ENCODE measurements at places on chromosomes 7 and 10. TPM values are rescaled to one million over a fixed set of nuclear protein-coding genes. Genes with fewer than 3 reads are reported as not detected.
A peak's percentile ranks its signal among the peaks of the same experiment; 100 is the strongest.

HOXA7 gene
- 3.9 TPM for polyA plus RNA-seq

EGFR gene
- polyA plus RNA-seq: 169 TPM

NXPH1 gene
- polyA plus RNA-seq: not detected

TAS2R41 gene
- not detected for polyA plus RNA-seq

RPS24 gene
- polyA plus RNA-seq: 3,275 TPM

RASA4 gene
- polyA plus RNA-seq: 0.31 TPM

HYAL4 gene
- polyA plus RNA-seq: 0.87 TPM

AQP1 gene
- 0.05 TPM for polyA plus RNA-seq

PON1 gene
- polyA plus RNA-seq: not detected

HACD1 gene
- 15.7 TPM for polyA plus RNA-seq

VWDE gene
- polyA plus RNA-seq: 1.5 TPM

GRCh38 chr7:45663965-45664633 lies 89.9 kb downstream of the ADCY1 start:
- no peak for DNase-seq

- no peak for DNase-seq
Measured at GRCh38 chr7:157480371-157481050, 143.7 kb downstream of the DNAJB6 start.

- DNase-seq: no peak
Measured at GRCh38 chr10:7561216-7561893, 105.4 kb downstream of the ITIH5 start.

GRCh38 chr7:99155211-99155610 lies 11.3 kb upstream of the SMURF1 start:
- no peak for DNase-seq

- DNase-seq: no peak
Measured at GRCh38 chr10:48923748-48924147, 15.9 kb downstream of the LRRC18 start.

DNA sequence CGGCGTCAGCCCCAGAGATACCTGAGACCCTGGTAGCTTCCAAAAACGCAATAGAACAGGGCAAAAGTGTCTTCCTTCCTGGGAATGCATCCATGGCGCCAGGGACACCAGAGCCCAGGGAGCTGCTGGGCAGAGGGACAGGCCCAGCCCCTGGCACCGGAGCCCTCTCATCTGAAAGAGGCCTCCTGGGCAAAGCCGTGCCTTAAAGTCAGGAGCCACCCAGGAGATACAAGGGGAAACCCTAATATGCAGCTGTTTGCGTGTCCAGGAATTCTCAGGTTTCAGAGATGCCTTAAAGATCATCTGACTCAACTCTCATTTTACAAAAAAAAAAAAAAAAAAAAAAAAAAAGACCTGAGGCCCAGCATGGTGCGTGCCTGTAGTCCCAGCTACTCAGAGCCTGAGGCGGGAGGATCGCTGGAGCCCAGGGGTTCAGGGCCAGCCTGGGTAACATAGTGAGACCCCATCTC lies 28.0 kb downstream of the NUDT1 start:
- DNase-seq: no peak

- no peak for DNase-seq
Measured at GRCh38 chr7:104296266-104296665, 32.1 kb upstream of the LHFPL3 start.

DNA sequence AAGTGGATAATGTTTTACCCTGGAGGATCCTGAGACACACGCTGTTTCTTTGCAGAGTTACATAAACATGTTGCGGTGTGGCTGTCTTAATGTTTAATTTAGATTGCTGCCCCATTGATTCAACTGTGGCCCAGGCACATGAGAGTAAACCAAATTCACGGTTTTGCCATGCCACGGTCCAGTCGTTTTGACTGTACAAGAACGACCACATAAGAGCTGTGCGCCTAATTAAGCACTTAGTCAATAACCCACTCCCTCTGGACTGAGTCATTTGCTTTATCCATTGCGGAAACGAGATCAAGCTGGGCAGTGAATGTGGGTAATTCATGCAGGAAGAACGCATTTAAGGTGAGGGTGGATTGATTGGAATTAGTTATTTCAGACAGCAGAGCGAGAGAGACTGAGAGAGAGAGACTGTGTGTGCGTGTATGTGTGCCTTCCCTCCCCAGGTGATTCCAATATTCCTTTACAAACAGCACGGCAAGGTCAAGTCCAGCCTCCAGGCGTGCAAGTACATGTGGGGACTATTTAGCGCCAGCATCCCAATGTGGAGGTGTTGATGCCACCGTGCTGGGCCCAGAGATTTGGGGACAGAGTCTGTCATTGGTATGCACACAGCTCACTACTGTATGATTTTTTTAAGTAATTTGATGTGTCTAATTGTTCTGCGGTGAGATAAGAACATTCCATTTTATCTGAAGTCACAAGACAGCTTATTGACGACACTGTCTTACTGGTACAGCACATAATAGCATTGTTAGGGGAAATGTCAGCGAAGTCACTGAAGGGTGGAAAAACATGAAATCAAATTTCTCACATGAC lies 8.4 kb upstream of the TEX36 start:
- no peak for DNase-seq

- DNase-seq: no peak
Measured at GRCh38 chr7:151481650-151482505, 37.8 kb downstream of the RHEB start.

GRCh38 chr7:98470485-98471240 lies 69.8 kb upstream of the BAIAP2L1 start:
- no peak for DNase-seq

DNA sequence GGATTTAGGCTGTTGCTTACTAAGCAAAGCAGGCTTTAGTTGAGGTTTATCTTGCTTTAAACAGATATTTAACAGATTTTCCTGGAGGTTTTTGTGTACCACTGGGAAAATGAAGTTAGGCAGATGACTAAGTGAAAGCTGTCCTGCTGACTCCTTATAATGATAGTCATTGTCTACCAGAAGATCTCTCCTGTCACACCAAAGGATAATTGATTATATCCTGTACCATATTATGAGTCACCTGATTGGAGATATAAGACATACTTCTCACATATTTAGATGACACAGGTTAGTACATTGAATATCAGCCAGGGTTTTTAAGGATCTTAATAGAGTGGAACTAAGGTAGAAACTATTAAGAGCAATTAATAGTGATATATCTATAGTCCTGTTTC lies 68.4 kb downstream of the PTEN start:
- peak; percentile 66 for DNase-seq

DNA sequence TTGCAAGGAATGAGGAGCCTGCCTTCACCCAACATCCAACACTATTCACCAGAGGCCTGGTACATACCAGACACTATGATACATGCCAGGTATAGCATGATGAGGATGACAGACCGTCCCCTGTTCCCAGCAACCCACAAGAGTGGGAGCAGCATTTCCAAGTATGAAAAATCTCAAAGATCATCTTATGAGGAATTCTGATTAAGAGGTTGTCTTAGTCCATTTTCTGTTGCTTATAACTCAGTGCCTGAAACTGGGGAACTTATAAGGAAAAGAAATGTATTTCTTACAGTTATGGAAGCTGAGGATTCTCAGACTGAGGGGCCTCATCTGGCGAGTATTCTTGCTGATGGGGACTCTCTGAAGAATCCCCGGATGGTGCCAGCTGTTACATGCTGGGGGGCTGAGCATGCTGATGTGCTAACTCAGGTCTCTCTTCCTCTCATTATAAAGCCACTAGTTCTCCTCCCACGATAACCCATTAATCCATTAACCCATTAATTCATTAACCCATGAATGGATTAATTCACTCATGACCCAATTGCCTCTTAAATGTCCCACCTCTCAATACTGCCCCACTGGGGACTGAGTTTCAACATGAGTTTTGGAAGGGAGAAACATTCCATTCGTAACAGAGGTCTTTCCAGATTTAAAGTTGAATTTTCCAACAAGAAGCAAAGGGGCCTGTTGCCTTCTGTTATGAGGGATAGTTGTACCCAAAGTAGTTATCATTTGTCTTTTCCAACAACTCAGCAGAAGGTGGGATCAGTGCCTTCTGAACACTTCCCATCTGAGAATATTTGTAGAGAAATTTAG lies 173.9 kb downstream of the HERPUD2 start:
- no peak for DNase-seq

GRCh38 chr10:11295492-11295891 lies 277.8 kb downstream of the CELF2 start:
- no peak for DNase-seq

DNA sequence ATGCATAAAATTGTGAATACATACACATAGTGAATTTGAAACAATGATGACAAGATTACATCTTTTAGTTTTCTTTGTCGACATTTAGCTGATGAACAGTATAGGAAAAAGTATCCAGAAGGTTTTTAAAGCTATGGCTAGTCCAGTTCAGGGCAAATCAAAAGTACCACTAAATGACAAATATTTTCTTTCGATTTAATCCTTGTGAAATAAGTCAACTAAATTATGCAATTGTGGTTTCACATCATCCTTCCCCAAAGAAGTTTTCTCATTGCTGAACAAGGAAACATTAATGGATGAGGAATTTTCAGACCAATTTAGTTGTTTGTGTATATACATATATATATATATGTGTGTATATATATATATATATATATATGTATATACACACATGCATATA lies 774.0 kb downstream of the DNAJB9 start:
- no peak for DNase-seq

DNA sequence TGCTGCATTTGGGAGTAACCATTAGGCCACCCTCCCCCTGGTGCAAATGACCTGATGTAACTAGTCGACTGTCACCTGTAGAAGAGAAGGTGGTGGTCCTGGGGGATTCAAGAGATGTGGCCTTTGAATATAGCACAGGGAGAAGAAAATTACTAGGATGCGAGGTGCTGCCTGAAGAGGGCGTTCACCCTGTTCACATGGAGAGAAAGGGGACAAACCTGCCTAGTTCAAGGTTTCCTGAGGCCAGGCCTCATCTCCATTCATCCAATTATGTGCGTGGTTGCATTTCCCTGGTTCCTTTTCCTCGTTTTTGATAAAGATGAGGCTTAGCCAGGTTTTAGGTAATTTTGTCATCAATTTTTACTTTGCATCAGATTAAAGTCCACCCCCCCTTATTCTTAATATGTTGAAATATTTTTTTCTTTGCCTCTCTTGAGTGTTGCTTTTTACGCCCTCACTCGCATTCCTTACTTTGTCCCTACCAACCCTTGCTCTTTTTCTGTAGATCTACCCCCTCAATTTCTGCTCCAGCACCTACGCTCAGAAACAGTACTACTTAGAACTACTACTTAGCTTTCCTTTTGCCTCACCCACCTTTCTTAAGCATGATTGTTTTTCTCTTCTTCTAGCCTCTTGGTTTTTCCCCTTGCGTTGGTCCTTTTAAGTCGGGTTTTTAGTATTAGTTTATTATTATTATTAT lies 13.7 kb downstream of the CLCN1 start:
- DNase-seq: no peak

DNA sequence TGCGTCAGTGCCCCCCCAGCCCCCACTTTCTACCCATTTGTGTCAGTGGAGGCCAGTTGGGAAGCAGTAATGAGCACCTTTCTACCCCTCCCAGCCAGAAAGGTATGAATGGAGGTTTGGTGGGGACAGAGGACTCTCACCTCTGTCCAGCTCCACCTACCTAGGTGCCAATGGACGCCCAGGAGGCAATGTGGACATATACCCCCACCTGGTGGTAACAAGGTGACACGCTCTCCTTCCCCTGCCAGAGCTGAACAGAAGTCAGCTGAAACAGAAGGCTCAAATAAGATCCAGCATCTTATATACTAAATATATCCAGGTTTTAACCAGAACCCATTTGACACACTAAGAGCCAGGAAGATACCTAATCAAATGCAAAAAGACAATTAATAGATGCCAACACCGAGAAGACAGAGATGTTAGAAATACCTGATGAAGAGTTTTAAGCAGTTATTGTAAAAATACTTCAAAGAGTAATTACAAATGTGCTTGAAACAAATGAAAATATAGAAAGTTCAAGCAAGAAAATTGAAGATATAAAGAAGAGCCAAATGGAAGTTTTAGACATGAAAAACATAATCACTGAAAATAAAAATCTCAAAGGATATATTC lies 18.4 kb upstream of the SORCS3 start:
- peak; percentile 42 for DNase-seq

- no peak for DNase-seq
Measured at GRCh38 chr10:74234569-74234968, 83.5 kb downstream of the ADK start.
